Right ventricle myocardium inferior (tissue), 1 donor: ENCODE measurements at places on chromosomes 16 and 17. TPM values are rescaled to one million over a fixed set of nuclear protein-coding genes. Genes with fewer than 3 reads are reported as not detected.

DNA sequence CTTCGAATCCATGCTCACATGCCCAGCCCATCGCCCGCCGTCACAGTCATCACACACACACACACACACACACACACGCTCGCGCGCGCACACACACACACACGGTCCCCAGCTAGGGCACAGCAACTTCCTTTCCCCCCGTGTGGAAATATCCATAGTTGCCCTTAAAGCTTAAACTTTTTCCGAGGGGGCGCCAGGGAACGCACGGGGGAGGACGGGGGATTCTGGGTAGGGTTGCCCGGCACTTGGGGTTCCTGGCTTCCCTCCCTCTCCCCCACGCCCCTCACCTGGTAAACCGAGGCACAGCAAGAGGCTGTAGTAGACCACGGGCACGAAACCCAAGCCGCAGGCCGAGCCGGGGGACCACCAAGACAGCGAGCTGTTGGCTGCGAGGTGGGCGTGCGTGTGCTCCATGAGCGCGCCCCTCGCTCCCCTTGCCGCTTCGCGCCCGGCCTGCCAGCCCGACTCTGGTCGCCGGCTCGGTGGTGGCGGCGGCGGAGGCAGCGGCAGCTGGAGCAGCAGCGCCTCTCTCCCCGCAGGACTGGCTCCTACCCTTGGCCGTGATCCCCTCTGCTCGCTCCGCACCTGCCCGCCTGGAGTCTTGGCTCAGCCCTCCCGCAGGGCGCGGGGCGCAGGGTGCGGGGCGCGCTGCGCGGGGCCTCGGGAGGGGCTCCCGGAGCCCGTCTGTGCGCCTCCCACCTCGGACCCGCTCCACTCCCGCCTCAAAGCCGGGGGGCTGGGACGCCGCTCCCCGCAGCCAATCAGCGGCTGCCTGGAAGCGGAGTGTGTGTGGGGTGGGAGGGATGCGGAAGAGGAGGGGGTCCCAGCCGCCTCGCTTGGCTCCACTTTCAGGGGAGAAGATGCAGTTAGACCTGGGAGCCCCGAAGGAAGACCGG lies at the start of gene GPR139:
Gene GPR139, minus strand, starts transcription at position 688 of the 896 bp plus-strand sequence. Its CDS starts 274 bp downstream, at position 414.
- no peak for DNase-seq

GRCh38 chr16:69711115-69711740 lies 15.1 kb downstream of the NQO1 start:
- no peak for DNase-seq

DNA sequence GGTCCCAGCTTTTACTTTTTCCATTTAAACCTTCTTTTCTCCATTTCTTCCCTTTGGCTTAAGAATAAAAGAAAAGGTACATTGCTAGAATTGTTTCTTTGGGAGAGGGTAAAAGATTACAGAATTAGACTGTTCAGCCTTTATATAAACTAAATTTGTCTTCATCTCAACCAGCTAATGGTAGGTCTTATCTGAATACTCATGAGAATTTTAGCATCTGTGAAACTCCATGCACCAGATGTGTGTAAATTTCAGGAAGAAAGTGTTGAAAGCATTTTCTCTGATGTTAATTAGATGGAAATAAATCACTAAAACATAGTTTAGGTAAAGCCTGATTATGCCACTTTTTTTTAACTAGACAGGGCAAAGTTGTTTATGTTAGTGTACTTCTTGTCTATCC lies 24.9 kb downstream of the NQO1 start:
- no peak for DNase-seq

- peak; percentile 81 for DNase-seq
Measured at GRCh38 chr16:58198022-58198683, at the start of gene CSNK2A2. Gene CSNK2A2 (minus strand): TSS chr16:58198106. CDS start chr16:58197736, 370 bp downstream.

The PRR29 gene
- total RNA-seq = 0.51 TPM

The CYBA gene
- 63.7 TPM for total RNA-seq
